ENCODE measurements at places on chromosomes 4 and X. TPM values are rescaled to one million over a fixed set of nuclear protein-coding genes. Genes with fewer than 3 reads are reported as not detected.

NALF2 gene
- 0.50 TPM for total RNA-seq

GRCh38 chrX:22395372-22395771 is 122.7 kb downstream of the CBLL2 start:
- H3K27me3 ChIP-seq: no peaks in the 10 kb centered on the region
- no peak for DNase-seq

GRCh38 chr4:10783351-10783750 is 98.8 kb upstream of the CLNK start:
- DNase-seq: no peak
- no peaks in the 10 kb centered on the region for H3K27me3 ChIP-seq
- H3K4me3 ChIP-seq: no peak overlapping the region

FGB gene
- not detected for total RNA-seq

- H3K27ac ChIP-seq: no peak overlapping the region
- H3K4me1 ChIP-seq: no peaks in the 10 kb centered on the region
- H3K4me3 ChIP-seq: no peak overlapping the region
- H3K36me3 ChIP-seq: no peaks in the 10 kb centered on the region
- H3K27me3 ChIP-seq: no peaks in the 10 kb centered on the region
- DNase-seq: no peak
Observed at GRCh38 chr4:53656421-53656981, 65.2 kb upstream of the LNX1 start.

DNA sequence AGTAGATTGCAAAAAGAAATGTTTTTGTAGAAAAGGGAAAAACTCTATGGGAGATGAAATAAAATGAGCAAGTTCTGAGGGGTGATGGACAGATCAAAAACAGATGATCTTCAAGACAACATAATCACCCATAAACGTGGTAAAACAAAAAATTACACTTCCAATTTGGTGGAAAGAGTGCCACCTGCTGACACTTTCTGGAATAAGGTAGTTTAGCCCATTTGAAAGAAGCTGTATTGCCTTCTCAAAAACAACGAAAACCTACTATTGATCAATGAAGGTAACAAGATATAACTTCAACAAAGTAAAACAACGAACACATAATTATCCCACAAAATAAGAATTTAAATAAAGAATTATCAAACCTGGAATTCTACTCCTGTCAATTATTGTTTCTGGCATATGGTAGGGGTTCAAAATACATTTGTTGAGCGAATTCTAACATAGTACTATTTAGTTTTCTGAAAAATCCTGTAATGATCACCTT is 2.5 kb downstream of the COQ2 start:
- H3K36me3 ChIP-seq: no peaks in the 10 kb centered on the region
- no peak overlapping the region for H3K4me3 ChIP-seq
- H3K27me3 ChIP-seq: no peaks in the 10 kb centered on the region
- DNase-seq: peak; percentile 47
- no peak overlapping the region for H3K27ac ChIP-seq
- peaks cover 8% of the 10 kb centered on the region for H3K4me1 ChIP-seq

- H3K36me3 ChIP-seq: no peaks in the 10 kb centered on the region
- no peaks in the 10 kb centered on the region for H3K27me3 ChIP-seq
- DNase-seq: no peak
- H3K27ac ChIP-seq: no peak overlapping the region
- no peaks in the 10 kb centered on the region for H3K4me1 ChIP-seq
Observed at GRCh38 chr4:40688446-40689095, 58.9 kb upstream of the RBM47 start.
